ENCODE measurements at places on chromosomes 1 and 21.

GRCh38 chr1:207669528-207670009, 24.6 kb downstream of the CR1L start:
- no peak for DNase-seq

- no peak for DNase-seq
These were observed 183.0 kb upstream of the HOOK1 start for GRCh38 chr1:59631561-59632255.

DNA sequence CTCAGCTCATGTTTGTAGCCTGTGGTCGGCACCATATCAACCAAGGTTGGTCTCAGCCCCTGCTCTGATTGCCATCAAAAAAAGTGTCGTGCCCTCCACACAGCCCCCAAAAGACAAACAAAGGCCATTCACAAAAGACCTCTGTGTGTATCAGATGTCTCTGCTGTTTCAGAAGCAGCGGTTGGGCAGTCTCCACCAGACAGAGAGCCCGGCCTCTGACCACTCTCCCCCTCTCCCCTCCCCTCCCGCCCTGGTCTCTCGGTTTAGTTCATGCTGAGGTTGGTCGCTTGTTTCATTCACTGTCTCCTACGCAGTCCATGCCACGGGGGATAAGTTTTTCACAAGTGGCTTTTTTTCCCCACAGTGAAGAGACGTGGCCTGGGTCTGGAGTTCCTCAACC, 27.1 kb downstream of the ACTA1 start:
- no peak for DNase-seq

DNA sequence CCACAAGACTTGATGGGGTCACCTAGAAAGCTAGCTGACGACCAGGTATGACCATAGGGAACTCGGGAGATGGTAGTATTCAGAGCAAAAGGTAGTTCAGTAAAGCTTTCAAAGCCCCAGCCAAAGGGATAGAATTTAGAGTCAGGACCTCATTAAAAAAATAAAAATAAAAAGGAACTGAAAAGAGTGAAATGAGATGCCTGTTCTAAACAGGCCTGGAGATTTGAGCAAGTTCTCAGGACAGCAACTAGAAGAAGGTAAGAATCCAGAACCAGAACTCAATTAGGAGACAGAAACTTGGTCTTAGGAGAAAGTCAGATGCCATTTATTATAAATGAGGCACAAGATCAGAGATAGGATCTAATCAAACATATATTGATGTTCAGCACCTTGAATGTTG, 265.5 kb upstream of the CACYBP start:
- no peak for DNase-seq

GRCh38 chr1:17795836-17796645, 40.9 kb downstream of the ACTL8 start:
- no peak for DNase-seq

GRCh38 chr1:5466487-5466886, 525.7 kb downstream of the NPHP4 start:
- DNase-seq: no peak

GRCh38 chr1:236147521-236148469, 5.5 kb downstream of the GPR137B start:
- DNase-seq: no peak

DNA sequence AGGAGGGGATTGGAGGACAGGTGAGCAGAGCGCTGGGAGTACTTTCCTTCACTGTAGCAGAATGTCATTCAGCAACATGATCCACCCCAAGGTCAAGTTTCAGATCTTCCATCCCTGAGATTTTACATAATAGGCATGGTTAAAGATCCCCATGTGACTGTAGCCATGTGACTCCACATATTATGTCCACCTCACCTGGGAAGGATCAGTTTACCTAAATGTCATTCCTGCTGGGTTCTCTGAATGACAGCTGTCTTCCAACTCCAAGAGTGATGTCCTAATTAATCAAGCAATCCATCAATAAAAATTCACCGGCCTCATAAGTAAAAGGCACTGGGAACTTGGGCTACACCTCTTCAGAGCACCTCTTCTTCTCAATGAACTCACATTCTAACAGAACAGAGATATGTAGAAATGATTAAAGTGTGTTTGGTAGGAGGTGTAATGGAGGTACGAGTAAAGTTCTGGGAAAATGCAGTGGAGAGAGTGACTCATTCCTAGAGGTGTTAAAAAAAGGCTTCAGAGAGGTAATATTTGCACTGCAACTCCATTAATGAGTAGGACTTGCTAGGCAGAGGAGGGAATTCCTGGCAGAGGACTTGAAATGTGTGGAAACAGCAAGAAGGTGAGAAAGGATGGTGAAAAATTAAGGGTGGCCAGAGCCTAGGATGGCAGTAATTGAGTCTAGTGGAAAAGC, 22.2 kb upstream of the MAPKAPK2 start:
- no peak for DNase-seq

GRCh38 chr1:21652101-21652936, 16.8 kb downstream of the RAP1GAP start:
- DNase-seq: no peak

GRCh38 chr1:62900566-62900965, 116.6 kb downstream of the ATG4C start:
- no peak for DNase-seq

GRCh38 chr1:36128126-36128904, 3.3 kb upstream of the COL8A2 start:
- DNase-seq: no peak

- DNase-seq: no peak
These were observed 19.5 kb downstream of the SCYL3 start for GRCh38 chr1:169874229-169874628.

- DNase-seq: no peak
These were observed 11.1 kb upstream of the RASSF5 start for GRCh38 chr1:206496131-206496793.

GRCh38 chr1:151325646-151326429, 1.4 kb downstream of the PI4KB start:
- DNase-seq: no peak

- DNase-seq: no peak
These were observed 89.8 kb downstream of the EVI5 start for GRCh38 chr1:92695104-92695503.

DNA sequence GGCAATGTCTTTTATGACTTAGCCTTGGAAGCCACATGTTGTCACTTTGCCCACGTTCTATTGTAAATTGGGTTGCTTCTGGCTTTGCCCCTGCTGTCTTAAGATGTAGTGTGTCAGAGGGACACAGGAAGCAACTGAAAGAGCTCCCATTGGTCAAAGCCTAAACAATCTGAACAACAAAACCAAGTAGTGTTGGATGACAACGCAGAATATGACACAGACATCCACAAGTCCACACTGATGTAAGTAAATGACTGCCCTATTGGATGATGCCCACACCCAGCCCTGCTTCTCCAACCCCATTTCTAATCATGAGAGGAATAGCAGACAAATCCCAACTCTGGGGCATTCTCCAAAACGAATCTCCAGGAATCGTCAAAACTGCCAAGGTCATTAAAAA, 50.7 kb downstream of the ELF3 start:
- DNase-seq: no peak

- no peak for DNase-seq
These were observed 8.4 kb downstream of the FOXE3 start for GRCh38 chr1:47424336-47424982.

DNA sequence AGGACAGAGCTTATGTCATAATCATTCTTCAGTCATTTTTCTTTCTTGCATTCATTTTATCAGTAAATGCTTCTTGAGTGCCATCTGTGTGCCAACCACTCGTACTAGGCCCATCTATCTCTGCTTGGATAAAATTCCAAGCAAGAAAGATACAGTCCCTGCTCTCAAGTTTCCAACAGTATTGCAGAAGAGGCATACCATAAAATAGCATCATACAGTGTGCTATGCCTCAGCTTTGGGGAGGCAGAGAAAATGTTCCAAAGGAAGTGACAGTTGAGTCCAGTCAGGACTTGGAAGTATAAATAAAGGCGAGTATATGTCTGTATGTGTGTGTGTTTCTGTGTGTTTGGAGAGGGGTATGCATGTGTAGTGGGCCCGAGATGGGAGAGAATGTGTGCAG, 113.4 kb upstream of the HOOK1 start:
- DNase-seq: no peak

DNA sequence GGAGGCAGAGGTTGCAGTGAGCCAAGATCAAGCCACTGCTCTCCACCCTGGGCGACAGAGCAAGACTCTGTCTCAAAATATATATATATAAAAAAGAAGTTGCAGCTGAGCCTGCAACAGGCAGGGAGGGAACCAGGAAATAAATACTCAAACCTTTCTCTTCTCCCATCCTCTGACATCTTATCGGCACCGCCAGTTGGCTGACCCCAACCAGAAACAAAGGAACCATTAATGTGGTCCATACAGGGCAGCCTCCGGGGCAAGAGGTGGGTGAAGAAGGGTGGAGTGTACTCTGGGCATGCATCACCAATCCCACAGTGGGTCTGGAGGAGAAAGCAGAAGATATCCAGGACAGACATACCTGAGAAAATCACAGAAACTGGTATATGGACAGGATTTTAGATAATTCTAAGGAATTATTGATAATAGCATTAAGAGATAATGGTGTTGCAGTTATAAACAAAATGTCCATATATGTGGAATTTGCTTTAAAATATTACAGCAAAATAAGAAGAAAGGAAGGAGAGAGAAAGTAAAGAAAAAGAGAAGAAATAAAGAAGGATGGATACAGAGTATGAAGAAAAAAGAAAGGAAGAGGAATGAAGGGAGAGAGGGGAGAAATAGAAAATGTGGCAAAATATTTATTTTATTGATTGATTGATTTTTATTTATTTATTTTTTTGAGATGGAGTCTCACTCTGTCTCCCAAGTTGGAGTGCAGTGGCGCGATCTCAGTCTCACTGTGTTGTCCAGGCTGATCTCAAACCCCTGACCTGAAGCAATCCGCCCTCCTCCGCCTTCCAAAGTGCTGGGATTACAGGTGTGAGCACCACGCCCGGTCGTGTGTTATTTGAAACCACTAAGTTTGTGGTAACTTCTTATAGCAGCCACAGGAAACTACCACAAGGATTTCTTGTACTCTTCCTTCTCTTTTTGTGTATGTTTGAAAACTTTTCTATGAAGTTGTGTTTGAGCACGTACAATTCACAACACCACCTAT, 4.1 kb upstream of the PTAFR start:
- DNase-seq: no peak

- DNase-seq: no peak
These were observed 49.5 kb downstream of the ATP5PO start for GRCh38 chr21:33865996-33866575.

- no peak for DNase-seq
These were observed 1.1 kb downstream of the SERBP1 start for GRCh38 chr1:67429011-67429527.

DNA sequence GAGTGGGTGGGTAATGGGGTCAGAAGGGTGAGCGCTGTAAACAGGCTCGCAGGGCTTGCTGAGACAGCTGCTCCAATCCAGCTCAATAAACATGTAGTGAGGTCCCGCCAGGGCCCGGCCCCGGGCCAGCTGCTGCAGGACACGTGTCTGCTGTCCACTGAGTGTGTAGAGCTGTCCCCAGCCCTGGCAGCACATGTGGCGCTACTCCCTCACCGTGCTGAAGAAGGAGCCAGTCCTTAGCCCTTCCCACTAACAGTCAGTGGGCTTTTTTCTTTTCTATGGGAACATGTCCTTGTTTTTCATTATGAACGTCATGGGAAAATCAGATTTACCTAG, 78.9 kb upstream of the C1orf174 start:
- no peak for DNase-seq

DNA sequence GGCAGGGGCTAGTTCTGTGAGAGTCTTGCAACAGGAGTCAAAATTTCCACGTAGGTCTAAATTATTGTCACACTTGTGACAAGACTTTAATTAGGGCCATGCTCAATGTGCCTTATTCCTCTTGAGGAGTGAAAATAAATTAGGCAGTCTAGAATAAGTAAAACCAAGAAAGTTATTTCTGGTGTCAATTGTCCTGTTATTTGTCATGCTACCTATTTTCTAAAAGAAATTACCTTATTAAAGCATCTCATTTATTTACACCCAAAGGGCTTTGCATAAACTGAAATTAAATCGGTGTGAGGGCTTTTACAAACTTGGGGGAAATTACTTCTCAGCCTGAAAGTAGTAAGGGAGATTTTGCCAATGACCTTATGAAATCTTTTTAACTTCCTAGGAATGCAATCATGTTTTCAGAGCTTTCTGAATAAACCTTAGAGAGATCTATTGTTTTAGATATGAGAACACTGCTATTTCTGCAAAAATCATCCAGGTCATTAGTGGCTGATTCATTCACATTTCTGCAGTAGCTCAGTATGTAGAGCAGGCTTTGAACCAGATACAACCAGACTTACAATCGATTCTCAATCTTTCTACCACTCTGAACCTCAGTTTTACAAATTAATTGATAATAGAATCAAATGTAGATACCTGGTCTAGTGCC, 221.2 kb upstream of the SAMSN1 start:
- no peak for DNase-seq

DNA sequence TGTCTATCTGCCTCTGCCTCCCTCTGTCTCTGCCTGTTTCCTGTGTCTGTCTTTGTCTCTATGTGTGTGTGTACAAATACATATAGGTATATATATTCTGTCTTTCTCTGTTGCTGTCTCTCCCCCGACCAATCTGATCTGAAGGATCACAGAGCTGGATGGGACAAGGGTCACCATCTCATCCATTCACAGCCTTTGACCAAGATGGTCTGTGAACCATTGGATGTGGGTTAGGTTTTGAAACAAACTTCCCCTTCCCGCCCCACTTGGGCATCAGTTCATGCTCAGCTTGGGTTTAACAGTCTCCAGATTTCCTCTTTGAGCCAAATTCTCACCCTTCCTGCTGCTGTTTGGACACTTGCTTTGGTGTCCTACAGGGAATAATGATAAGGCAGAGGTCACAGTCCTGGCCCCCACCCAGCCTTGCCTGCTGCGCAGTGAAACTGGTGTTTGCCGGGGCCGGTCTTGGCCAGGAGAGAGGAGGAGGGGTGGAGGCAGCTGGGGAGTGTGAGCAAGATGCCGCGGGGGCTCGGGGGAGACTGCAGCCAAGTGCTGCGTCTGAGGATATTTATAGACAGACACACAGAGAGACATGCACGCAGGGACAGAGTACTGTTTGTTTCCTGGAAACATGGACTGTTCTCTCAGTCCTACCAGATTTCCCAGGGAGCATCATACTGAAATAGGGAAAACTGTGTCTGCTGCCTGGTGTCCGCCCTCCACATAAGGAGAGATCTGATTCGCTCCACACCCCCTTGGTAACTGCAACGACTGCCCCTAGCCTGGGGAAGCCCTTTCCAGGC, 27.0 kb upstream of the BTG2 start:
- DNase-seq: no peak

DNA sequence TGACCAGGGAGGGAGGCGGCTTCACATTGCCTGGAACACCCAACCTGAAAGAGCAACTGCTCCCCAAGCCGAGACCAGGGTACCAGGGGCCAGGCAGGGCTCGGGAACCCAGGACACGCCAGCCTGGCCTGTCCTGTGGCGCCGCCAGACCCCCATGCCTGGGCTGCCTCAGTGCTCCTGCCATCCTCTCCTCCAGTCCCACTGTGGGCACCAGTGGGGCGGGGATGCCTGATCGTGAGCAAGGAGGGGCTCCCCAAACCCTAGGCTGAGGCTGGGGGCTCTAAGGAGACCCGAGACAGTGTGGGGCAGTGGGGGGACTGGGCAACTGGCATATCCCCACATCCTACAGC, 45.1 kb downstream of the WNT9A start:
- DNase-seq: no peak

GRCh38 chr1:233182587-233182986, 112.9 kb downstream of the PCNX2 start:
- DNase-seq: no peak

All from smooth muscle cell of the brain vasculature (primary cell).